RKO (cell line): ENCODE measurements at places on chromosomes 2 and 18.

DNA sequence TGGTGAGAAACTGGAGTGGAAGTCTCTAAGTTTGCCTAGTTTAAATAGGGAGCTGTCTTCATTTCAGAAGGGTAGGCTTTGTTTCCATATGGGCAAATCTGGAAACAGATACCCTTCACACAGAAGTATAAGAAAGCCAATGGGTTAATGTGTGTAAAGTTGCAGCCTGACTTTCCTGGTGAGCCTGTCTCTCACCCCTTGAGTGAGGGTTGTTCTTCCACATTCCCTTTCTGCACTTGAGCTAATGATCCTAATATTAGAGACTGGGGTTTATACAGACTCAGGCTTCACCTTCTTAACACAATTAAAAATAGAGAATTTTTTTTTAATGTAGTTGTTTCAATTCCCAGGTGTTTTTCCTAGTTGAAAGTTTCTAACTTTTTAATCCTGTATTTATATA, 108.6 kb upstream of the EML6 start:
- DNase-seq: no peak

GRCh38 chr18:21826196-21826595, 85.6 kb downstream of the MIB1 start:
- DNase-seq: peak; percentile 66

DNA sequence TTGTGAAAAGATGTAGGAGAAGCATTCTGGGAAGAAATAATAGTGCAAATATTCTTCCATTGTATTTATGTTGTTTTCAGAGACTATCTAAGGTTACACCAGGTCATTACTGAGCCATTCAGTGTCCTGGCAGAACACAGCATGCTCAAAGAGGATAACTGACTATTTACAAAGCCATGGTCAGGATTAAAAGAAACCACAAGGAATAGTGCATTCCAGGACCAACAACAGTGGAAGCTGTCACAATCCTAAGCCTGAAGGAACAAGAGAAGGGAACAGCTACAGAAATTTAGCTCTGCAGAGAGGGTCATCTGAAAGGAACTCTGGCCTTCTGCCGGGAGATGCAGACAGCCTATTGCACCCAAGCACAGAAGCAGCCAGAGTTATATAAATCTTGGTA, 116.7 kb downstream of the DSC3 start:
- DNase-seq: no peak

DNA sequence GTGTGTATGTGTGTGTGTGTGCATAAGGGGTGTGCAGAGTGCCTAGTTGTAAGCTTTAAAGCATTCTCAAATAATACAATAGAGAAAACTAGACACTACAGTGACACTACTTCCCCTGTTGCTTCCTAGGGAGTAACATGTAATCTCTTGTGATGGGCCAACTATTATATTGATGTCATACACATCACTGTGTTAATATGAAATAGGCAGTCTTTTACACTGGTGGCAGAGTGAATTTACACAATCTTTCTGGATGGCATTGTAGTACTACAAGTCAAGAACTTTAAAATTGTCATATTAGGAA, 488.0 kb upstream of the ZEB2 start:
- DNase-seq: no peak

GRCh38 chr2:111069722-111070121, 51.0 kb upstream of the BCL2L11 start:
- DNase-seq: no peak

- DNase-seq: no peak
Measured at GRCh38 chr18:28802546-28802945, 625.6 kb upstream of the CDH2 start.

DNA sequence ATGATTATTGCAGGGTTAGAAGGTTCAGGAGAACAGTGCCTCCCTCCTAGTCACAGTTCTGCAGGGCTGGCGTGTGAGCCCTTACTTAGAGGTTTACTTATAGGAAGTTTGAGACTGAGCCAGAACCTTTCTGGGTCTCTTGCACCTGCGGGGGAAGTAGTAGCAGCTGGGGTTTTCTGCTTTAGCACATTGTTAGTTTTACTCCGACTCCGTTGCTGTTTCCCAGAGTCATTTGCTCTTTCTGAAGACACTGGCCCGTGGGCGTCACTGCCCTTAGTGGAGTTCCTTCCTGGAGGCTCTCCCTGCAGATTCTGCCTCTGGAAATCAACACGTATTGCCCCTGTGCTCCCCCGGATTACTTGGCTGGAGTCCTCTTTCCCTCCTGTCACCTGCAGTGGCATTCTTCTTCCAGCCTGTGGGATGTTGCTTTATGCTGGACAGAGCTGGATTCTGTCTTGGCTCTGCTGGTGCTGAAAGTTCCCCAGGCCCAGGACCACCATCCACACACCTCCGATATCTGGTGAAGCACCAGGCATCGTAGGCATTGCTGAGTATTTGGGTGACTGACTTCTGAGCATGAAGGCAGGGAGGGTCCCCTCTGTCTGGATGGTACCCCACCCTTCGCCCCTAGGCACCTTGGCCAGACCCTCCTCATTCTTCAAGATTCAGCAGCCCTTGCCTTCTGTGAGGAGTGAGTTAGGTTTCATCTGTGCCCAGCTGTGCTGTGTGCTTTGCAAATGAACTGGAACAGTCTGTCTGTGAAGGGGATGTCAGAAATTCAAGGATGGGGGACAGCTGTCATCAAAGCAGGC, 51.7 kb downstream of the AGAP1 start:
- no peak for DNase-seq

DNA sequence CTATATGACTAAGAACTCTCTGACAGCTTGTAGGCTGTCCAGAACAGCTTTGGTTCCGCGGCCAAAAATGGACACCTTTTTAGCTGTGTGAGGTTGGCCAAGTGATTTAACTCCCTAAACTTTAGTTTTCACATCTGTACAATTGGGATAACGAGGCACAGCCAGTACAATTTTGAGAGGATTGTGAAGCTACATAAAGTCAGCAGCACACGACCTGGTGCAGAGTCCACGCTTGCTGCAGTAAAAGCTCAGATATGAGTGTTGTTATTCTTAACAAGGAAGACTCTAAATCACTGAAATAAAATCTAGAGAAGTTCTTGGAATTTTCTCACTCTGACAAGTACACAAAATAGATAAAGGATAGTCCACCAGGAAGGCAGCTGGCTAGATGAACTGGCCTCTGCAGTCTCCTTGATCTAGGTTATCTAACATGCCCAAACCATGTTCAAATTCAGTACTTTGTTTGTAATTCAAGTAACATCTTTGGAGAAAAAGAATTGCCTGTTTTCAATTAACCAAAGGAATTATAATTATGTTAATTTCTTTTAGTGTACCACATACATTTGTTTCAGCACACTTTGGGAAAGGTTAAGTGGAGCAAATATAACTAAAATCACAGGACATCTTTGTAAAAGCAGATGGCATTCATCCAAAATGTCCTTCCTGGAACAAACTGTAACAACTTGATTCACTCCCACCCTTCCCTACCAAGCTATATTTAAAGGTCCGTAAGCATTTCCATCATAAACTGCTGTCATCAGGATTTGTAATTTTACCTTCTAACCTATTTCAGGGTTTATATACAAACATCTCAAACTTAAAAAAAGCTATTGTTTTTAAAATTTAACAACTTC, 201.7 kb upstream of the STK17B start:
- no peak for DNase-seq

- DNase-seq: no peak
Measured at GRCh38 chr2:168600949-168601348, 144.9 kb downstream of the CERS6 start.

GRCh38 chr18:23302851-23303527, 150.1 kb upstream of the RIOK3 start:
- DNase-seq: no peak

DNA sequence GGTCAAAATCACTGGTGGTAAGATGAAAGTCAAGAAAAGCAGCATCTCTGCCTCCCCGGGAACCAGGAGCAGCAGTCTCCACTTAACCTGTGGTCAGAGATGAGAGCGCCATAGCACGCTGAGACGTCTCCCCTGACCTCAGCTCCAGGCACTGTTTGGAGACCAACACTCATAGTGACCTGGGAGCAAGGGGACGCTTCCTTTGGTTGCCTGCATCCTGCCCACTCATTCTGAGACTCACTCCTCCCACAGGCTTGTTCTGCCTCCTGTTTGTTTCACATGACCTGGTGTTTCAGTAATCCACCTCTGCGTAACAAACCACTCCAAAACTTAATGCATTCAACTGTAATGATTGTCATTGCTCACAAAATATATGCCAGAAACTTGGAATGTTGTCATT, 139.3 kb downstream of the ACOXL start:
- no peak for DNase-seq

DNA sequence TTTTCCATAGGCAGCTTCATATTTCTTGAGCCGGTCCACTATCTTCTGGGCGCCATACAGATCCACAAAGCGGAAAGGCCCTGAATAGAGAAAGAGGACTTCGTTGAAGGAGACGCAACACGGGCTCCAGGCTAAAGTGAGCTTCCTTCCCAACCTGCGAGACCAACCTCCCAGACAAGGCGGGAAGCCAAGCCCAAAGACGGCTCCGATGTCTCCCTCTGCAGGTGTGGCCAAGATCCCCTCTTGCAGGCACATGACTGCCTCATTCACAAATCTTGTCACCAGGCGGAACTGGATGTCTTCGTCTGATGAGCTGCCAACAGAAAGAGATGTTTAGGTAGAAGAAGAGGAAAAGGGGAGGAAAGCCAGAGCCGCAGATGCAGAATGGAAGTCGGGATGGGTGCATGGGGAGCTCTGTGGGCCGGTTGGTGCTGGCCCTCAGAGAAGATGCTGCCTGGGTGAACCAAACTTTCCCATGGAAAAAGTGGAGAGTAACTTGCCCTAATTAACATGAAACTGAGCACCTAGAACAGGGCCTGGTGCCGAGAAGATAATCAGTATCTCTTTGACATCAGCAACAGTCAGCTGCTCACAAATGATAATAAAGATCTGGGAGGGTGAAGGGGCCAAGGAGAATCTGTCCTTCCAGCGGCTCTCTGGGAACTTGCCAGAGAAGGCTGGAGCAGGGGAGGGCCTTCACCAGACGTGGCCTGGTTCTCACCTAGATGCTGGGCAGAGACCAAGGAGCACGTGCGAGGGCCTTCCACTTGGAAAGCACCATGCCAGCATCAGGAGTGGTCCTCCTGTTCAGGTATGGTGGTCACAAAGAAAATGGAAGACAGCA, 18.6 kb downstream of the GAREM2 start:
- no peak for DNase-seq

GRCh38 chr18:459814-460593, 40.5 kb downstream of the COLEC12 start:
- no peak for DNase-seq

- no peak for DNase-seq
Measured at GRCh38 chr2:148876202-148876594, 1.2 kb downstream of the KIF5C start.

DNA sequence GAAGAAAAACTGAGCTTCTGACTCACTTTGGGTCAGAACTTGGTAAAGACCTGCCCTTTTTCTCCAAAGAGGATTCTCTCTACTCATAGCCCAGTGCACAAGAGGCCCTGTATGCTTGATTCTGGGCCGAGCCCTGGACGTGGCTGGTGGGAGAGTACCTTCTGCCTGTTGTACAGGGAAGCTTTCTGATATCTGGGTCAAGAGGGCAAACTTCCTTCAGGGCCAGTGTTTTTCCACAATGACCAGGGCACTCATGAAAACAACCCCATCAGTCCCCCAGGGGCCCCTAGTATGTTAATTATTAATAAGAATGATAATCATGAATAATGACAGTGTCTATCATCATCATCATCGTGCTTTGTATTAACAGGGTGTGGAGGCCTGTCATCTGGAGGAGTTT, 90.0 kb downstream of the TGFA start:
- no peak for DNase-seq

DNA sequence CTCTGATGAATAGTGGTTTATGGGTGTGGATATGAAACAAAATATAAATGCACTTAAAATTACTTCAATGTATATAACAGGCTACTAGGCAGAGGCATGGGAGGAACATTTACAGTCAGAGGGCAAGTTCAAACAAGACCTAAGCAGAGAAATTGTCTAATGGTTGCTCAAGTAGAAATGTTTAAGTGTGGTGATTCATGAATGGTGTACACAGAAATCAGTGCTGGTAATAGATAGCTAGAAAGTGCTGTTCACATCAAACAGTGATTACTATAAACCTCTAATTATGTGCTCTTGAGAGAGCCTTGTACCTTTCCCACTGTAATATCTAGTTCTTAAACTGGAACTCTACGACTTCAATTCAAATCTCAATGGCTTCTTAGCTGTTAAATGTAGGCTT, 485.1 kb downstream of the NRXN1 start:
- DNase-seq: no peak

DNA sequence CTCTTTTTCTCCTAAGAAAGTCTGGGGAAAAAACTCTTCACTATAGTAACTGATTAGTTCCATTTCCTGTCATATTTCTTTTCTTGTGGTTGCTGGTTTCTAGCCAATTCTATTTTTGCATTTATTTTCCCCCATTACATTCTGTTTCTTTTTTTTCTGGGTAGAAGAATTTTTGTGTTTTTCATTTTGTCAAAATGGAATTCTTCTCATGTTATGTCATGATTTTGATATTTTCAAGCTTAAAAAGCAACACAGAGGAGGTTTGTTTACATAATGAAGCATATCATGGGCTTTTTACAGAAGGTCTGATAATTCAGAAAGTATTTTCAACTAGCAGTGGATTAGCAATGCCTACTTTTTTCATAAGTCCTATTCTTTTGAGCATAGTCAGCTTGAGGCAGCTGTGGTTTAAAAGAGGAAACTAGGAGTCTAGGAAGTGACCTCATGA, 102.0 kb downstream of the MAP2 start:
- DNase-seq: no peak

DNA sequence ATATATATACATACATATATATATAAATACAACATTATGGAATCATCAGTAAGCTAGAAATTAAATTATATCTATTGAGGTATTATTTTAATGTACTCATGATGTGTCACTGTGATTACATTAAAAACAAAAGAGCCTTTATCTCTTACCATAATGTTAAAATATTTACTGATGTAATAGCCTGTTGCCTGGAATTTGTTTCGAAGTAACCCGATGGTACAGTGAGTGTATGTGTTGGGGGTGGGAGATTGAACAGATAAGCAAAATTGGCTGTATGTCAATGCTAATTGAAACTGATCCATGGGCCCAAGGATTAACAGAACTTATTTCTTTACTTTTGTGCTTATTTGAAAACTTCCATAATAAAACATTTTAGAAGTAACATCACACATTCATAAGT, 1473.2 kb downstream of the LRP1B start:
- no peak for DNase-seq

- no peak for DNase-seq
Measured at GRCh38 chr18:43578706-43579105, 301.4 kb upstream of the SYT4 start.

GRCh38 chr2:203252818-203253217, 14.0 kb downstream of the CYP20A1 start:
- DNase-seq: no peak
